ENCODE measurements at places on chromosomes 1 and 21. TPM values are rescaled to one million over a fixed set of nuclear protein-coding genes. Genes with fewer than 3 reads are reported as not detected.

Gene AGT
- 125 TPM for total RNA-seq

- no peak overlapping the region for H3K27ac ChIP-seq
- no peaks in the 10 kb centered on the region for H3K36me3 ChIP-seq
- no peaks in the 10 kb centered on the region for H3K4me1 ChIP-seq
- no peak for DNase-seq
Observed at GRCh38 chr1:154141240-154141639, 13.6 kb downstream of the NUP210L start.

GRCh38 chr1:153742411-153743142 lies 14.7 kb downstream of the INTS3 start:
- no peaks in the 10 kb centered on the region for H3K27me3 ChIP-seq
- H3K4me3 ChIP-seq, result no peak overlapping the region
- DNase-seq, result no peak
- H3K27ac ChIP-seq, result peak overlapping the region; percentile 57

DNA sequence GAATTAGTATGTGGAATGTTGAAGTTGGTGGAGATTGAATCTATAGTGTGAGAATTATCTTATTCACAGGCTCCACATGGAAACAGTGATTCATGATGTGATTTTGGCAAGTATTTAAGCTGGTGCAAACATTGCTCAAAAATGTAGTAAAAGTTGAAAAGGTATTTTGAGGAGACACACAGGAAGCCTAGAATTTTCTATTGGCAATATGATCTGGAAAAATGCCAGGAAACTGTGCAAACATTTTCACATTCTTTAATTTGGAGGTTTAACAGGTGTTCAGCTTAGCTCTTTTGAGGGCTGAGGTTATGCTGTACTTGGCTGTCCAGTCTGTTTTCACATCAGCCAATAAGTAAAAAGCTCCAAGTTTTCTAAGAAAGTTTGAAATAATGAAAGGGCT lies 327.3 kb downstream of the RWDD3 start:
- no peak for DNase-seq
- no peaks in the 10 kb centered on the region for H3K36me3 ChIP-seq
- H3K27ac ChIP-seq, result no peak overlapping the region
- H3K27me3 ChIP-seq, result no peaks in the 10 kb centered on the region

Gene GMEB1
- 17.9 TPM for total RNA-seq

DNA sequence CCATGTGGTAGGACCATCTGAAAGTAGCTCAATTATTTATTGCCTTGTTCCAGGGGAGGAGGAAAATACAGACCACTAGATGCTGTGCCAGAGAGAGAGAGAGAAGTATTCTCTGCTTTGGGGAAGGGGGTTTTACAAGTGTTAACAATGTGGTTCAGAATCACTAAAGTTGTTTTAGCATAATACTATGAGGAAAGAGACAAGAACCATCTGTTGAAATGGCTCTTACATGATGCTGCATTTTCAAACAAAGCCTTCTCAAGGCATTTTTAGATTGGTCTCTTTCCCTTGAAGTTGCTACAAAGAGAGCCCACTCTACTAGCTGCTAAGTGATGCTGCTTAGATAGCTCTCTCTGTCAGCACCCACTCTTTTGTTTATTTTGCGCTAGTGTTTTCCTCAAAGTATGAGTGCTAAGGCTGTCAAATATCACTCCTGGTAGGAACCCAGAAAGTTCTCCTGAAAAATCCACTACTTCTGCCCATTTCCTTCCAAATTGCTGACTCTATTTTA lies 255.1 kb downstream of the NFIA start:
- H3K4me3 ChIP-seq, result peak overlapping the region; percentile 62
- peak overlapping the region; percentile 73 for H3K27ac ChIP-seq
- peaks cover 30% of the 10 kb centered on the region for H3K4me1 ChIP-seq
- H3K36me3 ChIP-seq, result peaks cover 31% of the 10 kb centered on the region

- peaks cover 72% of the 10 kb centered on the region for H3K4me1 ChIP-seq
- peaks cover 10% of the 10 kb centered on the region for H3K36me3 ChIP-seq
- DNase-seq, result no peak
- H3K4me3 ChIP-seq, result peak overlapping the region; percentile 26
- H3K27me3 ChIP-seq, result no peaks in the 10 kb centered on the region
Observed at GRCh38 chr1:206694171-206695124, 9.7 kb downstream of the MAPKAPK2 start.

DNA sequence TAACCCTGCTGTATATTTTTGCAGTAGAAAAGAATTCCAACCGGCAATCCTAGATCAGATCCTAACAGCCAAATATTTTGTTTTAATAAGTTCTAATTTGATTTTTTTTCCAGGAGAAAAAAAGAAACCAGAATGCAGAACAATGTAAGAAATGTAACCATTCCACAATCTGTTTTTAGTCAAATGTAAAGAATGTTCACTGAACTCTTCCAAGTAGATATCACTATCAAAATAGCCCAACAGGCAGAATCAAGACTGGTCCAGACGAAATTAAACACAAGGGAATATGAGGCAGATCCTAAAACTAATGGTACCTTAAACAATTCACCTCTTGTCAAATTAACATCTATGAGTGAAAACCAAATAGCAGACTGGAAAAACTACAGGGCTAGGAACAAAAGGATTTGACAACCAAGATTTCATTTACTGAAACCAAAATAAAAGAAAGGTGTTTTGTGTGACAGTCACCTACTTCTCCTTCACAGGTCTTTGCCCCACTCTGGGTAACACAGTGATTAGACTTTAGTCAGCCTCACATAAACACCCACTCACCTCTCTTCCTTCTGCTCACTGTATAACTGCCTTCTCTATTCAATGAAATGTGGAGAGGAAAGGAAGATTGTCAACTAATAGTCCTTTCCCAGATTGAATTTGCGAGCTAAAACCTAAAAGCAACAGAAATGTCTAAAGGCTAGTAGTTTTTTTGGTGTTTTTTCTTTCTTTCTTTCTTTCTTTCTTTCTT lies 137.9 kb downstream of the FAF1 start:
- no peaks in the 10 kb centered on the region for H3K27me3 ChIP-seq
- H3K4me3 ChIP-seq, result no peak overlapping the region
- H3K27ac ChIP-seq, result peak overlapping the region; percentile 1
- no peaks in the 10 kb centered on the region for H3K36me3 ChIP-seq
- no peak for DNase-seq
- H3K4me1 ChIP-seq, result no peaks in the 10 kb centered on the region

Gene SLC9C2
- total RNA-seq, result not detected

GRCh38 chr1:81327743-81328142 lies 473.0 kb upstream of the ADGRL2 start:
- no peaks in the 10 kb centered on the region for H3K36me3 ChIP-seq
- peaks cover 3% of the 10 kb centered on the region for H3K27me3 ChIP-seq
- DNase-seq, result no peak
- H3K27ac ChIP-seq, result no peak overlapping the region
- H3K4me3 ChIP-seq, result no peak overlapping the region

DNA sequence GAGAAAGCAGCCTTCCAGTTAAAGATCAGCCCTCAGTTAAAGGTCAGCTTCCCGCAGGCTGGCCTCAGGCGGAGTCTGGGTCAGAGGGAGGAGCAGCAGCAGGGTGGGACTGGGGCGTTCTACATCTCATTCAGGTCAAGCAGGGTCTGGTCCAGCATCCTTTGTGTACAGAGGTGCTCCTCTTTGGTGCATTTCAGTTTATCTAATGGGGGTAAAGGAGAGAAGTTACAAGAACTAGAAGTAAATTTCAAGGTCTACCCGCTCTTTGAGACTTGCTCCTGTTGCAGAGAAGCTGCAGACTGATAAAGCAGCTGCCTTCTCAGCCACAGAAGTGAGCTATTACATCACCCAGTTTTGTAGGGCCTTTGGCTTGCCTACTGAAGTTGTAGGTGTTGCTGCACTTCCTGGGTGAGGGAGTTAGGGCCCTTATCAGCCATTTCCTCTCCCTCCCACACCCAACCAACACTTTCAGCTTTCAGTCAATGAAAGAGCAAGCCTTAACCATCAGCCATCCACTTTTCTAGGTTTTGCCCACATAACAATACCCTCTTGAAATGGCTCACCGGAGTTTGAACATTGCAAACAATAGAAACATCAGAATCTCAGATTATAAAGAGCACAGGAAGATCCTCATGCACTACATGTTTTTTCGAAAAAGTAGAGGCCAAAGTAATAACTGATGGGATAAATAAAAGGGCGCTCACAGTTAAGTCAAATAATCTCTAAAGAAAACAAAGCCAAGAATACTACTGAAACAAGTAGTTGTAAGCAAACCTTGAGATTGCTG lies 2.8 kb upstream of the NUP210L start:
- H3K4me1 ChIP-seq, result peaks cover 7% of the 10 kb centered on the region
- peak overlapping the region; percentile 27 for H3K27ac ChIP-seq
- H3K4me3 ChIP-seq, result no peak overlapping the region
- peaks cover 33% of the 10 kb centered on the region for H3K36me3 ChIP-seq
- DNase-seq, result no peak
- no peaks in the 10 kb centered on the region for H3K27me3 ChIP-seq

Gene SH2D1B
- not detected for total RNA-seq

DNA sequence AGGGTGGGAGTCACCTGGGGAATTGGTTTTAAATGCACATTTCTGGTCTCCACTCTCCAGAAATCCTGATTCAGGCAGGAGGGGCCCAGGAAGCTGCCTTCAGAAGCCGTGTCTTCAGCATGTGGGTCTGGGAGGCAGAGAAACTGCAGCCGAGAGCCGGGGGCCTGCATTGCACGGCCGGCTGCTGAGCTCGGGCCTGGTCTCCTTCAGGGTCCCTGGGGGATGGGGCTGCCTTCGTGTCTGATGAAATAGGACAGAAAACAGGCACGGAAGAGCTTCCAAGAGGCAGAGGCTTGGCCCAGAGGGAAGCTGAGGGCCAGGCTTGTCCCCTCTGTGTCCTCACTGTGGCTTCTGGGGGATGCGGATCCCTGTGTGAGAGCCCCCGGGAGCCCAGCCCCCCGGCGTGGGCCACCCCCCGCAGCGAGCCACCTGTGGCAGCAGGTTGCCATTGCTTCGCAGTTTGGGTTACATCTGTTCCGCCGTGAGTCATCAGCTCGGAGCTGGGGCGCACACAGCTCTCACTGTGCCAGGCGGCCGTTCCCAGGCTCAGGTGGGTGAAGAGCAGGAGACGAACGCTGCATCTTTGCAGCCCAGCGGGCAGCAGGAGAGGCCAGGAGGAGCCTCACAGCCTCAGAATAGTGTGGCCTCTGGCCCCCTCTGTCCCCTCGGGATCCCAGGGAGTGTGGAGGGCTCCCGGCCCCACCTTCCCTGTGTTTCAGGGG lies 72.4 kb downstream of the AJAP1 start:
- H3K4me3 ChIP-seq, result no peak overlapping the region
- peaks cover 9% of the 10 kb centered on the region for H3K27me3 ChIP-seq
- H3K36me3 ChIP-seq, result no peaks in the 10 kb centered on the region
- H3K4me1 ChIP-seq, result peaks cover 10% of the 10 kb centered on the region

DNA sequence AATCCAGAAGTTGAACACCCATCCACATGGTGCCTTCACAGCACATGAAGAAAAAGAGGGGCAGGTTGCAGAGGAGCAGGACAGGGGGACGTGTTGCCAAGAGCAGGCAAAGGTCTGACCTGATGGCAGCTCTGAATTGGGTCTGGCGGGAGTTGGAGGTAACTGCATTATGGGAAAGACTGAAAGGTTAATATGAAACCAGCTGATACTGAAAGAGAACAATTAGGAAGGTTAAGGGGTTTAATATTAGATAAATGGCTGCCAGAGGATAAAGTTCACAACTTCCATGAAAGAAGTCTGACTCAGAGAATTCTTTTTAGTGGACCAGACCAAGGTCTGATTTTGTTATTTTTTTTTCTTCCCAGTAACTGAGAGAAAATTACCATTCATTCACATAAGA lies 76.1 kb downstream of the CD58 start:
- peaks cover 45% of the 10 kb centered on the region for H3K4me1 ChIP-seq
- H3K4me3 ChIP-seq, result peak overlapping the region; percentile 32
- no peaks in the 10 kb centered on the region for H3K36me3 ChIP-seq

Gene NHLH1
- 0.48 TPM for total RNA-seq

GRCh38 chr1:55684131-55684650 lies 469.0 kb upstream of the USP24 start:
- no peaks in the 10 kb centered on the region for H3K36me3 ChIP-seq
- peaks cover 12% of the 10 kb centered on the region for H3K27me3 ChIP-seq
- no peak overlapping the region for H3K27ac ChIP-seq
- H3K4me3 ChIP-seq, result no peak overlapping the region

DNA sequence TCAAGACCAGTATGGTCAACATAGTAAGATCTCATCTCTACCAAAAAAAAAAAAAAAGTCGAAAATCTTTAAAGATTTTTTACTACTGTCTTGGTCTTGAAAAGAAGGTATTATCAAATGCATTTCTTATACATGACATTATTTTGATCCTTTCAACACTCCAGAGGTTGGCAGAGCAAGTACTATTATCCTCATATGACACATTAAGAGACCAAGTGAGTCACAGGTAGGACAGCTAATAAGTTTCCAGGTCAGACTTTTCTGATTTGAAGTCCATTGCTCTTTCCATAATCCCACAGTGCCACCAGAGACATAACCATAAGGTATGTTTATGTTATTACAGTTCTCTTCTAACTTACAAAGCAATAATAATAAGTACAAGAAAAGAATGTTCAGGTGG lies 15.2 kb downstream of the DBT start:
- no peaks in the 10 kb centered on the region for H3K4me1 ChIP-seq
- no peak overlapping the region for H3K27ac ChIP-seq
- H3K27me3 ChIP-seq, result no peaks in the 10 kb centered on the region
- H3K4me3 ChIP-seq, result no peak overlapping the region
- H3K36me3 ChIP-seq, result peaks cover 33% of the 10 kb centered on the region

Gene UBXN10
- total RNA-seq, result 1.6 TPM

DNA sequence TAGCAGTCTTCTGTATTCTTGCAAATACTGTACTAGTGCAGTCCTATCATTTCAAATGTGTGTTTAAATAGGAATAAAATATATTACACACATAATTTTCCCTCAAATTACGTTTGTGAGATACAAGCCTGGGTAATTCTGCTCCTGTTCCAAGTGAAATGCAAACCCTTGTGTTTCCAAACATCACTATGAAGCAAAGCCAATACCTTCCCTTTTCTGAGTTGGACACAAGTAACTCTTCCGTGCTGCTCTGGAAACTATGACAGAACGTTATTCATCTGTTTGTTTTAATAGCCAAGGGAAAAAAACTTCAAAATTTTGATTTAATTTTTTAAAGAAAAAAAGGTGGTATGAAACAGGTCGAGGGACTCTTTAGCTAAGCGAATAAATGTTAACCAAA lies 73.7 kb upstream of the UBE2U start:
- H3K27me3 ChIP-seq, result peaks cover 3% of the 10 kb centered on the region
- H3K27ac ChIP-seq, result no peak overlapping the region
- H3K36me3 ChIP-seq, result peaks cover 6% of the 10 kb centered on the region
- peaks cover 10% of the 10 kb centered on the region for H3K4me1 ChIP-seq
- no peak for DNase-seq

DNA sequence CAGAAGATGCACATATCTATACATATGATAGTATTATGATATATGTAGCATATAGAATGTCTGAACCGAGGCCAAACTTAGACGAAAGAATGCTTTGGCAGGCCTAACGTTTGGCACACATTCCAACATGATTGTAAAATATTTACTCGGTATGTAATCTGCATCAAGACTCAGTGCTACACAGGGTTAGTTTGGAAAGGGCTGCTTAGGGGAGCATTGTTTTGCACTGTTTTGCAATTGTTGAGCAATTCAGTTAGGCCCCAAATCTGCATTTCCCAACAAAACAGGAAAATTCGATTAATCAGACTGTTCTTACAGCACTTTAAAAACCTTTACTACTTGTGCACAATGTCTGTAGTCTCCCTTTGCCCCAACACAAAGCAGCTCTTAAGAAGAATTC lies 216.0 kb upstream of the NEGR1 start:
- no peaks in the 10 kb centered on the region for H3K4me1 ChIP-seq
- no peak overlapping the region for H3K4me3 ChIP-seq
- no peak overlapping the region for H3K27ac ChIP-seq
- no peaks in the 10 kb centered on the region for H3K27me3 ChIP-seq
- no peaks in the 10 kb centered on the region for H3K36me3 ChIP-seq

Gene AMPD1
- not detected for total RNA-seq

GRCh38 chr1:35565742-35566133 lies 7.4 kb upstream of the TFAP2E start:
- peaks cover 24% of the 10 kb centered on the region for H3K27me3 ChIP-seq
- peaks cover 5% of the 10 kb centered on the region for H3K4me1 ChIP-seq
- H3K4me3 ChIP-seq, result no peak overlapping the region
- no peak overlapping the region for H3K27ac ChIP-seq

Gene PTGER3
- total RNA-seq, result 4.7 TPM

Gene DIRAS3
- total RNA-seq, result 4.4 TPM

Data from type B pancreatic cell (in vitro differentiated cells).